ENCODE measurements at places on chromosomes 12 and 14.

DNA sequence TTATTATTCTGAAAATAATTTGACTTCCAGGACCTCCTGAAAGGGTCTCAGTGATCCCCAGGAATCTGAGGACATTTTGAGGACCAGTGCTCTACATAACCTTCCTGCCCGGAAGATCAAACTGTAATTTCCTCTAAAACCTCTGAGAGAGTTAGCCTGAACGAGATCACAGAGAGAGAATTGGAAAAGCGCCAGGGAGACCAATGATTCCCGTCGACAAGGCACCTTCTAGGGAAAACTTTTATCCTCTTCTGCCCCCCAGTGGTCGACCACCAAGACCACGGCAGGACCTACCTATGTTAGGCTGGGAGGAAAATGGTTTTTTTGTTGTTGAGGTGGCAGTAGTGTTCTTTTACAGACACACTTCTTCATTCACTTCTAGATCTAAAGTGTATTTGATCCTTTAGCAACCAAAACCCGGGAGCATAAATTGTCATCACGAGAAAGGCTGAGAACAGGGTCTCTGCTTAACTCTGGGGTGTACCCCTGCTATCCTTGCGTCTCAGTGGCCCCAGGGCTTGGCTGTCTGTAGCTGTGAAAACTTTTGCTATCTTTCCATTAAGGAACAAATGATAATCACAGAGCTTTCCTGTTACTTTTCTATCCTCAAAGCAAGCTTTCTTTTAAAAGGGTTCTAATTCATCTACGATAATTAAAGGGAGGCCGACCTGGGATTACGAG, 62.9 kb upstream of the NID2 start:
- peak; percentile 94 for DNase-seq

- no peak for DNase-seq
Observed at GRCh38 chr12:128820253-128820652, 3.5 kb downstream of the SLC15A4 start.

DNA sequence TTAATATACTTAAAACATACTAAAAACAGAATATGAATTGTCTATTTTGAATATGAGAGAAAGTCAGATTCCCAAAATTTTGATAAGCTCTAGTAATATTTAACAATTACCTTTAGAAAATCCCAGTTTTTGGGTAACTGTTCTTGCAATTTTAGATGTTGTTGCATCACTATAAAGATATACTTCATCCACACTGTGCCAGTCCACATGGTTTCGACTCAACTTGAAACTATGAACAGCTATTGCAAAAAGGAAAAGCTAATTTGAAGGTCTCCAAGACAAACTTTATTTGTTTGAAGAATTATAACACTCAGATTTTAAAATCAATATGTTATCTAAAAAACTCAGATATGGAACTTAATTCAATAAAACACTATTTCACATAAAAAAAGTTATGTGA, 59.9 kb downstream of the DDHD1 start:
- no peak for DNase-seq

GRCh38 chr14:44383636-44384035, 123.4 kb downstream of the FSCB start:
- no peak for DNase-seq

DNA sequence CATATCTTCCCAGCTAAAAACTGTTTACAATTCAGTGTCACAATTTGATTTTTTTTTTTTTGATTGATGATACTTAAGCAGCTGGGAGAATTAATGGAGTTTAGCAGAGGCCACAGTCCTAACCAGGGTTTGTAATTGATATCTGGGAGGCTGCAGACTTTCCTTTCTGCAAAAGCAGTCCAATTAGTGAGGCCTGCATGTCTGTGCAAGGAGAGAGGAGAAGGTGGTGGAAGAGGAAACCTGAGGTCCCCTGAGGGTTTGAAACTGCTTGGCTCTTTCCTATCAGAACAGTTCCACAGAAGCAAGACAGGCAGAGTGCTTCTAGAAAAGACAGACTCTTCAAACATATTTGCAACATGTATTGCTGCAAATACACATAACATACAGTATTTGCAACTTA, 160.8 kb upstream of the KRR1 start:
- no peak for DNase-seq

GRCh38 chr14:94239406-94239805, 53.7 kb downstream of the SERPINA10 start:
- DNase-seq = no peak

DNA sequence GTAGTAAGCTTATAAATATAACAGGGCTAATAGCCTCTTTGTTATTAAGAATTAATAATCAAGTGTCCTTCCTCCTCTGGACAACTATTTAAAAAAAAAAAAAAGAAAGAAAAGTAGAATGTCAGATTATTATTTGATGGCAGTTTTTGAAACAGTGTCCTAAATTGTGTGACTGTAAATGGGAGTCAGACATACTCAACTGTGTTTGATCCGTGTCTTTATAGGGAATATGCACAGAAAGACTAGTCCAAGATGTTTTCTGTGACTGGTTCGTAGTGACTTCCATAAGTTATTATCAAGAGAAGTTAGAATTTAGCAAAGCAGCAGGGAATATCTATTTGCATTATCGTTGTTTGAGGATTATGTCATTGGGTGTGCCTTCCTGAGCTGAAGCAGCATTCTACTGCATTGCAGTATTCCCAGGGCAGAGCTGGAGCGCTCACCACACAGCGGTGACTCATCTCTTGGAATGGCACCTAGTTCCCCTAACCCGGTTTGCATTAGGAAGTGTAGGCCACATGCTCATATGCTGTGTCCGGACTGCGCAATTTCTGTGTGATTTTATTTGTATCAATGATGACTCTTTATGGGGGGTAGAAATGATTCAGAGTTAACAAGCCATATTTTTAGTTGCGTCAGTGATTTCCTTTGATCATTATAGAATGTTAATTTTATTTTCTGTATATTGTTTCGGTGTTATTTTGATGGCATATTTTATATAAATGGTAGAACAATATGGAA, 7.9 kb downstream of the DYNC1H1 start:
- peak; percentile 96 for DNase-seq

DNA sequence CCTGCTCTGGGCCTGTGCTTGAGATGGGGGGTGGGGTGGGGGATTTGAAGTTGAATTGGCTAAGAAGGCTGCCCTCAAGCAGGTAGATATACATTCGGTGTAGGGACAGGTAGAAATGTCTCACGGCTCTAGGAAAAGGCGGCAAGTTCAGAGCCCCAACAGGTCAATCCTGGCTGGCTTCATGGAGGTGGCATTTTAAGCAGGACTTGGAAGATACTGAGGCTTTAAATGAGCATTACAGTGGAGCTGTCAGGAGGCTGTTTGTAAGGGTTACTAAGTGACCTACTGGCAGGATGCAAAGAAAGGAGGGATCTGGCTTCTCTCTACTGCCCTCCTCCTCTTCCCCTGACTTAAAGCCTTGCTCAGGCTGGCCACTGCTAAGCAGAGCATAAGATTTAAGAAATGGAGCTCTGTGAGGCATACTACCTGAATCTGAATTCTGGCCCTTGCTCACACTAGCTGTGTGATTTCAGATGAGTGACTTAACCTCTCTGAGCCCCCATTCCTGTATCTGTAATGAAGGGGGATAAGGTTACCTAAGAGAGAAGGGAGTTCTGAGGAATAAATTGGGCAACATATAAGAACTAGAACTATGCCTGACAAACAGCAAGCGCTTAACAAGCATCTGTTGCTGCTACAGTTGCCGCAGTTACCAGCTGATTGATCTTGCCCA, 61.6 kb downstream of the SLC24A4 start:
- no peak for DNase-seq

GRCh38 chr14:105465209-105466031, 9.2 kb upstream of the CRIP2 start:
- peak; percentile 36 for DNase-seq

DNA sequence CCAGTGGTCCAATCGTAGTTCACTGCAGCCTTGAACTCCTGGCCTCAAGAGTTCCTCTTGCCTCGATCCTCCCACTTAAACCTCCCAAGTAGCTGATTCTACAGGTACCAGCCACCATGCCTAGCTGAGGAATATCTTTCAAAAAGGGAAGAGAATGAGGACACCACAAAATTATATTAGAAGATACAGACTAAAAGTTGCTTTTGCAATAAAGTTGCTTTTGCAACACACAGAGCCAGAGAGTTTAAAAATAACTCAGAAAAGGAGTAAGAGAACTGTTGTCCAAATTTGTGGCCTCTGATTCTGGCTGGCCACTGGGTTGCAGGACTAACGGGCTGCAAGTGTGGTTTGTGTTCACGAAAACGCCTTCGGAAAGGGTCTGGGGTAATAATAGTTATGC, 19.8 kb downstream of the TMEM253 start:
- no peak for DNase-seq

DNA sequence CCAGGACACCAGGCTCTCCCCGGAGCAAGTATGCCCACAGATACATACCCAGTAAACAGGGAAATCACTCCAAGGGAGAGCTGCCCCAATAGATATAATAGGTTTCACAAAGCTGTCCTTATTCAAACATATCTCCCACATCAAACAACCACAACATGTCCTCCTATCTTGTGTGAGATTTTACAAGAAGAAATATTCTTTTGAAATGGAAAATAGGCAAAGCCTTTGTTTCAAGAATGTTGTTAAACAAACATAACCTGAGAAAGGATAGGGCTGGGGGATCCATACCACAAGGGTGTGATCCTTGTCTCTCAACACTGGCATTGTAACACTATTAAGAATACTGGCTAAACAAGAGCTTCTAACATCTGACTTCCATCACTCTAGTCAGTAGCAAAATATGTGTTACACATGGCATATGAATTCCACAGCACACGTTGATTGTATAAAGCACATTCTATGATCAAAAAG, 32.9 kb downstream of the LGR5 start:
- DNase-seq = no peak

DNA sequence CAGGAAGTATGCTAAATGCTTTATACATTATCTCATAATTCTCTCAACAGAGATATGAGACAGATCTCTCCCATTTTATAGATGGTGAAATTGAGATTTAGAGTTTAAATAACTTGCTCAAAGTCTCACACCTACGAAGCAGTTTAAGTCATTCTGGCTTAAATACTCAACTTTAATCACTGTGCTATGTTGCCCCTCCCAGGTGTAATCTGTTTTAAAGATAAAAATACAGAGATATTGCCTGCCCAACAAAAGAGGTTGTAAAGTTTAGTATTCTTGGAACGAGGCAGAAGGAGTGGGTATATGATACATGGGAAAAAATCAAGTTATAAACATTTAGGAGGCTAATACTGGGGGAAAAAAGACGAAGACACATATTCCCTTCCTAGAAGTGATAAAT, 156.8 kb upstream of the LRIG3 start:
- DNase-seq = no peak

- no peak for DNase-seq
Observed at GRCh38 chr12:108568338-108569154, 6.2 kb downstream of the ISCU start.

DNA sequence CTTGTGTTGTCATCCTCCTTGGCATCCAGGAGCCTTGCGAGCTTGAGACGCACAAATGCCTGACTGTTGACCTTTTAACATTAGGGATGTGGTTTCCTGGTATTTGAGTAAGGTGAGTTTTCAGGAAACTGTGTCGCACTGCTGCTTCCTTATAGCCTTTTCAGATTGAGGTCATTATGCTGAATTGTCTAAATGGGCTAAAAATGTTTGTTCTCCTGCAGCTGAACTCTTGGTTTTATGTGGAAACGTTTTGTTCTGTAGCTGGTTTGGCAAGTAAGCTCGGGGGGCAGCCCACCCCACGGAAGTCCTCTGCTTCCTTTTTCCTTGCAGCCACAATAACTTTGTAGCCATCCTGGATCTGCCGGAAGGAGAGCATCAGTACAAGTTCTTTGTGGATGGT, 5.7 kb downstream of the PRKAB1 start:
- DNase-seq = no peak

DNA sequence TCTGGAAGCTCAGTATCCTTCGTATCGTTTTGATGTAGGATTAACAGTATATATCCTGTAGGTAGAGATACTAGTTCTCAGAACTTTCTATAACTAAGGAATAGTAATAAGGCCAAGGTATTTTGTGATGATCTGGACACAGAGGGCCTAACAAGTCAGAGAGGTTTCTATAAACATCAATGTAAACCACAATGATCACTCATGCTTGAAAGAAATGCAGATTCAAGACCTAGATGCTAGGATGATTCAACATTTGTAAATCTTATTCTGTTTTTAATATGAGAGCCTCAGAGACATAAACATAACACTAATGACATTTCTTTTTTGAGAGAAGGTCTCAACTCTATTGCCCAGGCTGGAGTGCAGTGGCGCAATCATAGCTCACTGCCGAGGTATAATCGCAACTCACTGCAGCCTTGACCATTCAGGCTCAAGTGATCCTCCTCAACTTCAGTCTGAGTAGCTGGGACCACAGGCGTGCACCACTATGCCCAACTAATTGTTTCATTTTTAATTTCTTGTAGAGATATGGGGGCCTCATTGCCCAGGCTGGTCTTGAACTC, 16.2 kb downstream of the SUPT16H start:
- peak; percentile 31 for DNase-seq

DNA sequence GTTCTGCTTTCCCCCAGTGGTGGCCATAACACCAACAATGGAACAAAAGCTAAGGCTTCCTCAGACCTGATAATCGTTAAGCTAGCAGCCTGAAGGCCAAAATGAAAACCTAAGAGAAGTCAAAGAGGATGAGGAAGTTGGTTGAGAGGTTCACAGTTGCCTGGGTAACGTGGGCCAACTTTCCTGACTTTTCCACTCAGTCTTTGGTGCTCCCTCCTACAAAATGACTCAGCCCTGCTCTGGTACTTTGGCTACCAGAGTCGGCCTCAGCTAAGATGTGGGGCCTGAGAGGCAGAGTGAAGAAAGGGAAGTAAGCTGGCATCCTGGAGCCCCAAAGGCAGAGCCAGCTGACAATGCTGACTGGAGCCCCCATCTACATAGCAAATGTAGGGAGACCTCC, 14.9 kb upstream of the FKBP11 start:
- DNase-seq = peak; percentile 36

Data from M059J (cell line).